Sigmoid colon (tissue), 7 donors: ENCODE measurements at places on chromosomes 6 and 20.

- H3K4me3 ChIP-seq = no peak overlapping the region
- peaks cover 38% of the 10 kb centered on the region for H3K36me3 ChIP-seq
- H3K4me1 ChIP-seq = no peaks in the 10 kb centered on the region
- no peak for DNase-seq
- H3K27ac ChIP-seq = no peak overlapping the region
- no peaks in the 10 kb centered on the region for H3K27me3 ChIP-seq
These were observed 66.4 kb downstream of the AFDN start for GRCh38 chr6:167892835-167893815.

DNA sequence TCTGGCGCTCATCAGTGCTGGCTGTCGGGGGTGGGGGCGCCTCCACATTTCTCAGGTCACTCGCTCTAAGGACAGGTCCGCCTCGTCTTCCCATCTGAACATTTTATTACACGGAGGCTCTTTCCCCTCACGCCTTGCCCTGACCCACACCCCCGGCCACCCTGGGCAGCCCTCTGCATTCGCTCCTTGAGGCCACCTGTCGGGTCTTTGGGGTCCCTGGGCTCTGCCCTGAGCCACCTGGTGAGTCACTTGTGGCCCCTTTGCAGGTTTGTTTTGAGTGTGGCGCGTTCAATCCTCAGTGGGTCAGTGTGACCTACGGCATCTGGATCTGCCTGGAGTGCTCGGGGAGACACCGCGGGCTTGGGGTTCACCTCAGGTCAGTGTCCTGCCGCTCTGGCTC is 3.2 kb downstream of the ARFGAP1 start:
- H3K4me3 ChIP-seq = no peak overlapping the region
- no peaks in the 10 kb centered on the region for H3K27me3 ChIP-seq
- H3K4me1 ChIP-seq = peaks cover 25% of the 10 kb centered on the region
- DNase-seq = no peak
- no peak overlapping the region for H3K27ac ChIP-seq

DNA sequence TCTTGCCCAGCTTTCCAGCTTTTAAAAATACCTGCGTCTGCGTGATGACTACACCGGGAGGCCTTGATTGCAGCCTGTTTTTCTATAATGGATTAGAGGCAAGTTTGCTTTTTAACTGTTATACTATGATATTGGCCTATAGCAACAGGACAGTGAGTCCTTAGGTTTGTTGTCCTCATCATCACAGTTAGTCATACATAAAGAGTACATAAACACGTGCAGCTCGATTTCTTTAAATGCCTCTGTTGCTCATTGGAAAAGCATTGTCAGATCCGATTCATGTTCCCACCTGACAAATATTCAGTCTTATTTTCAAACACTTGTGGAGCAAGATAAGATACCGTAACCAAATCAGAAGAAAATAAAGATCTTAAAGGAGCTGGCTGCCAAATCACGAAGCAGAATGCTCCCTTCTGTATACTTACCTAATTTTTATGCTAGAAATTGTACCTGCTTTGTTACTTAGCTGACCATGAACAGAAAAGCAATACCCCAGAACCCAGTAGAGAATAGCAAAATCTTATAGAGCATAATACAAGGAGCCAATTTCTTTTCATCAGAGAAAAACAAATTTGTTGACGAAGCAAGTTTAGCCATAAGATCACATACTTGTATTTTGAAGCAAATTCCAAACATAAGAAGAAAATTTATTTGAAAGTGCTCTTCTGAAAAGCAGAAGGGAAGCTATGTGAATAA is 100.4 kb downstream of the TMEM200A start:
- DNase-seq = no peak
- H3K27me3 ChIP-seq = no peaks in the 10 kb centered on the region
- H3K27ac ChIP-seq = no peak overlapping the region

- no peaks in the 10 kb centered on the region for H3K36me3 ChIP-seq
- DNase-seq = no peak
- H3K4me1 ChIP-seq = no peaks in the 10 kb centered on the region
- H3K27me3 ChIP-seq = no peaks in the 10 kb centered on the region
- no peak overlapping the region for H3K4me3 ChIP-seq
- H3K27ac ChIP-seq = no peak overlapping the region
These were observed 37.7 kb upstream of the PKHD1 start for GRCh38 chr6:52125139-52125538.

DNA sequence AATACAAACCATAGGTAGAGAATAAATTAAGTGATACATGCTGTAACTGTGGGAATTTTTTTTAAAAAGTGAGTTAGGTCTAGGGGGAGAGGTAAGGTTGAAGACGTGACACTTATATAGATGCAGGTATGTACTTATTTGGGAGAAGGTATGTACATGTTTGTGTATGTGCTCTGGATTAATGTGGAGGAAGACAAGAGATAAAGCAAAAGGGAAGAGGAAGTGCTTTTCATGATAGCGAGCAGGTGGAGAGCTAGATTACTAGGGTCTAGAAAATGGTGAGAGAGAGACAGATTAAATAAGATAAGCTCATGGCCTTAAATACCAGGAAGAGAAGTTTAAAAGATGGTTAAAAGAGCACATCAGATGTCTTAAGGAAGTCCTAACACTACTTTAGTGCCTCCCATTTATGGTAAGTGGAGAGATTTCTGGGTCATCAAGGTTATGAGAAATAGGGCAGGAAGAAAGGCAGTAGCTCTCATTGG is 92.5 kb downstream of the MAN1A1 start:
- no peak overlapping the region for H3K27ac ChIP-seq
- no peaks in the 10 kb centered on the region for H3K36me3 ChIP-seq
- no peaks in the 10 kb centered on the region for H3K4me1 ChIP-seq
- H3K4me3 ChIP-seq = no peak overlapping the region
- H3K27me3 ChIP-seq = no peaks in the 10 kb centered on the region

- DNase-seq = no peak
- peak overlapping the region; percentile 83 for H3K27ac ChIP-seq
- H3K36me3 ChIP-seq = no peaks in the 10 kb centered on the region
- peak overlapping the region; percentile 75 for H3K4me3 ChIP-seq
- H3K4me1 ChIP-seq = peaks cover 49% of the 10 kb centered on the region
These were observed 988 bp downstream of the ECHDC1 start for GRCh38 chr6:127342296-127342945.

DNA sequence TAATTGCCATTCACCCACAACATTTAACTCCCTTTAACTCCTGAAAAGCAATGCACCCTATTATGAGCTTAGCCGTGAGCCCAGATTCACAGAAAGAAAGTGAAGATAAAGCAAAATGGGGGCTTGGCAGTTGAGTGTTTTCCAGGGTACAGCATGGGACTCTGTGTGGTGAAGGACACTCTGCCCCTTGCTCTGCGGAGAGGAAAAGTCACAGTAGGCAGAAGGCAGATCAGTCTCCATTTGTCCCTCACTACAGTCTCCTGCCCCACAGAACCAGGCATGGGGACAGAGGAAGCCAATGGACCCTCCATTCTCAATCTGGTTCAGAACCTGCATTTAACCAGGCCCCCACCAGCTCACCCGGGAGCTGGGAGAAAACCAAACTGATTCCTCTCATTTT is 30.8 kb upstream of the SH3BGRL2 start:
- peaks cover 6% of the 10 kb centered on the region for H3K4me1 ChIP-seq
- no peak overlapping the region for H3K27ac ChIP-seq
- no peak overlapping the region for H3K4me3 ChIP-seq
- H3K36me3 ChIP-seq = no peaks in the 10 kb centered on the region
- no peaks in the 10 kb centered on the region for H3K27me3 ChIP-seq

- DNase-seq = no peak
- peaks cover 42% of the 10 kb centered on the region for H3K4me1 ChIP-seq
- peaks cover 2% of the 10 kb centered on the region for H3K27me3 ChIP-seq
- no peak overlapping the region for H3K4me3 ChIP-seq
- H3K36me3 ChIP-seq = no peaks in the 10 kb centered on the region
- H3K27ac ChIP-seq = no peak overlapping the region
These were observed 26.2 kb downstream of the NTSR1 start for GRCh38 chr20:62734881-62735280.

DNA sequence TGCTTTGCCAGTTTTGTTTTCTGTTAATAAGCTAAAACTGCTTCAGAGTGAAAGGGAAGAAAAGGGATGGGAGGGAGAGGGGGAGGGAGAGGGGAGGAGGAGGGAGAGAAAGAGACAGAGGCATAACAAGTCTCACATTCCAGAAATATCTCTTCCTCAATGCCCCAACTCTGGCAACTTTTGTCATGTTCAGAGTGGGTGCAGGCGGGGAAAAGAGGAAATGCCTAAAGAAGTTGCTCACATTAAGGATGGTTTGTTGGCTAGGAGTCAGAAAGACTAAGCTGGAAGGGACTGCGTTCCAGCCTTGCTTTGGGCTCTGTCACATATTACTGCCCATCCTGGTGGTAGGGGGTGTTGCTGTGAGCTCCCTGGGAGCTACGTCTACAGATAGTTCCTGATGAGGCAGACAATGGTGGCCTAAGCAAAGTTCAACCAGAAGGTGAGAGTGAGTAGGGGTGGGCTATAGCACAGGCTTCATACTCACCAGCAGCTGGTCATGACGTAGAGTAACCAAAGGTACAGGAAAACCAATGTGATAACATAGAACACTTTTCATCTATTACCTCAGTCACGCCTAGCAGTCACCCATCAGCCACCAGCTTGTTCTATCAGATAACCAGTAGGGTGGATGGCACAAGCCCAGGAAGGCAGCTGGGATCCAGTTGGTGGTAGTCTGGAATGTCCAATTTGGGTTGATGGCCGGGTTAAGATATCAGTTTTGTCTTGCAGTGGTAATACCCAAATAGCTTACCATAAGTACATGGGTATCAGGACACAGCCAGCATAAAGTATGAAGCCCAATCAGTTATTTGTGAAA is 2.1 kb downstream of the TSPYL4 start:
- no peaks in the 10 kb centered on the region for H3K27me3 ChIP-seq
- no peaks in the 10 kb centered on the region for H3K4me1 ChIP-seq
- no peak overlapping the region for H3K27ac ChIP-seq

- no peak overlapping the region for H3K4me3 ChIP-seq
- H3K27me3 ChIP-seq = no peaks in the 10 kb centered on the region
- DNase-seq = no peak
- no peaks in the 10 kb centered on the region for H3K36me3 ChIP-seq
These were observed 2.3 kb downstream of the PEDS1 start for GRCh38 chr20:50151034-50151743.

DNA sequence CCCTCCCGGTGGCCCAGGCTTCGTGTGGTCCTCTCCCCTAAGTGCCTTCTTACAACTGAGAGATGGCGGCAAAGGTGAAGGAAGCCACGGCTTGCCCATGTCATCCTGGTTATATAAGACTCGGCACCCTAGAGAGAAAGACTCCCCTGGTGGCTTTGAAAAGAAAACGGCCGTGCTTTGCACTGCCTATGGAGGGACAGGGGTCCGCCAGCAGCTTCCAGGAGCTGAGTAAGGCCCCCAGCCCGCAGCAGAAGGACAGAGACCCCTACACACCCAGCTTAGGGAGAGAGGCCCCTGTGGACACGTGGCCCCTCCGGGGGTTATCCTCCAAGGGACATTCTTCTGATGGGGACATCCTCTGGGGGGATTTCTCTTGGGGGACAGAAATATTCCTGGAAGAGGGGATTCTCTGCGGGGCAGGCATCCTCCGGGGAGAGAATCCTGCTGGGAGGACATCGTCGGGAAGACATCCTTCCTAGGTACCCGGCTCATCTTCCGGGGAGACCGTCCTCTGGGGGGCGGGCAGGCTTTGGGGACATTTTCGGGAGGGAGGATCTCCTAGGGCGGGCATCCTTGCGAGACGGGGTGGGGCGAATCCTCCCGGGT is 511 bp upstream of the OGFR start:
- H3K27ac ChIP-seq = peak overlapping the region; percentile 92
- peak overlapping the region; percentile 87 for H3K4me3 ChIP-seq
- peaks cover 10% of the 10 kb centered on the region for H3K36me3 ChIP-seq
- no peaks in the 10 kb centered on the region for H3K4me1 ChIP-seq
- H3K27me3 ChIP-seq = no peaks in the 10 kb centered on the region

DNA sequence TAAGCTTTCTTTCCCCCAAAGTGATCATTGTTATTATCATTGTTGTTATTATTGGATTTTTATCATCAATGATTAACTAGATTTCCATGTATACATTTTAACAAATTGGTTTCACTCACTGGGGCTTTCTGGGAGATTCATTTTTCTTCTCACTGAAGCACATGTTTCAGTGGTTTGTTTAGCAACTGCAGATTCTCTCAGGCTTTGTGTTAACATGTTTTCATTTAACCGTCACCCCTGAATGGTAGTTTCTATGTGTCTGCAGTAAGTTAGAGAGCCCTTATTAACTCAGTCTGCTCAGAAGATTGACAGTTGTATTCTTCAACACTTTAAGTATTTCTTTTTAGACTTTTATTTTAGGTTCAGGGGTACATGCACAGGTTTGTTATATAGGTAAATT is 12.4 kb downstream of the ZKSCAN4 start:
- H3K36me3 ChIP-seq = peaks cover 16% of the 10 kb centered on the region
- H3K27me3 ChIP-seq = no peaks in the 10 kb centered on the region
- H3K4me1 ChIP-seq = no peaks in the 10 kb centered on the region

- H3K27ac ChIP-seq = no peak overlapping the region
- no peak for DNase-seq
- no peaks in the 10 kb centered on the region for H3K27me3 ChIP-seq
- no peak overlapping the region for H3K4me3 ChIP-seq
- H3K4me1 ChIP-seq = no peaks in the 10 kb centered on the region
These were observed 90.0 kb upstream of the MAFB start for GRCh38 chr20:40778894-40779496.

- DNase-seq = no peak
- no peaks in the 10 kb centered on the region for H3K4me1 ChIP-seq
- no peak overlapping the region for H3K27ac ChIP-seq
- H3K27me3 ChIP-seq = peaks cover 7% of the 10 kb centered on the region
- H3K4me3 ChIP-seq = no peak overlapping the region
These were observed 80.6 kb upstream of the CST7 start for GRCh38 chr20:24868396-24868927.

- no peaks in the 10 kb centered on the region for H3K36me3 ChIP-seq
- DNase-seq = no peak
- no peak overlapping the region for H3K27ac ChIP-seq
- no peaks in the 10 kb centered on the region for H3K4me1 ChIP-seq
- H3K27me3 ChIP-seq = peaks cover 28% of the 10 kb centered on the region
- no peak overlapping the region for H3K4me3 ChIP-seq
These were observed 155.4 kb downstream of the TRIM27 start for GRCh38 chr6:28768187-28768913.

- H3K27ac ChIP-seq = no peak overlapping the region
- no peak for DNase-seq
- H3K4me3 ChIP-seq = no peak overlapping the region
- H3K27me3 ChIP-seq = no peaks in the 10 kb centered on the region
These were observed 2.8 kb downstream of the RTN4IP1 start for GRCh38 chr6:106626485-106626884.

GRCh38 chr6:85569323-85569722 is 24.3 kb downstream of the SNX14 start:
- H3K4me1 ChIP-seq = no peaks in the 10 kb centered on the region
- no peak for DNase-seq
- H3K27me3 ChIP-seq = no peaks in the 10 kb centered on the region
- no peak overlapping the region for H3K27ac ChIP-seq

DNA sequence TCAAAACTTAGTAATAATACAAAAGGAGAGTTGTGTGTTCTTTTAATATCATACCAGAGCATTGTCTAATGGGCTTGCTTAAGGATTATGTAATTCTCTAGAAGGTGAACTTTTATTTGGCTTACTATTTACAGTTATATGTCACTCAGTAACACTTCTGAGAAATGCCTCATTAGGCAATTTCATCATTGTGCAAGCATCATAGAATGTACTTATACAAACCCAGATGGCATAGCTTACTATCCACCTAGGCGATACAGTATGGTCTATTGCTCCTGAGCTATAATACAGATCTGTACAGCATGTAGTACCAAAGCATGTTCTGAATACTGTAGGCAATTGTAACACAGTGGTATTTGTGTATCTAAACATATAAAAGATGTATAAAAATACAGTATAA is 340.1 kb downstream of the PHF3 start:
- H3K36me3 ChIP-seq = no peaks in the 10 kb centered on the region
- H3K4me3 ChIP-seq = no peak overlapping the region
